ENCODE measurements at places on chromosomes 12 and 14. TPM values are rescaled to one million over a fixed set of nuclear protein-coding genes. Genes with fewer than 3 reads are reported as not detected.

DNA sequence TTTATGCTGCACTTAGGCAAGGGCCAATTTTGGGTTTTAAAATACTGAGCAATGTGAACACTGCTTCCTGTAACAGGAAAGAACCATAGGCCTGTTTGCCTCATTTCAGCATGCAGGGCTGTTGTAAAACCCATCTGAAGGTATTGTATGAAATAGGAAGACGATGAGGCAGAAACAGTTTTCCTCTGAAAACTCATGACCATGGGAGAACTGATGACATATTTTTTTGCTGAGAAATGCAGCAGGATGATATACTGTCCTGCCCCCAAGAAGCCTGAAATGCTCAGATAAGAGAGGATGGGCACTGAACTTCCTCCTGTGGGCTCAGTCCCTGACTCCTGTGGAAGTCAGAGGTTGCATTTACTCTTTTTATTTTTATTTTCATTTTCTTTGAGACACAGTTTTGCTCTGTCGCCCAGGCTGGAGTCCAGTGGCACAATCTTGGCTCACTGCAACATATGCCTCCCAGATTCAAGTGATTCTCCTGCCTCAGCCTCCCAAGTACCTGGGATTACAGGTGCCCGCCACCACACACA, 17.4 kb downstream of the PYGL start:
- no peak overlapping the region for H3K4me3 ChIP-seq
- no peak overlapping the region for H3K27ac ChIP-seq
- peaks cover 4% of the 10 kb centered on the region for H3K4me1 ChIP-seq
- peaks cover 35% of the 10 kb centered on the region for H3K36me3 ChIP-seq

Gene WSCD2
- under 0.01 TPM for total RNA-seq

GRCh38 chr12:52018433-52019112, 11.8 kb downstream of the TAMALIN start:
- H3K4me3 ChIP-seq = no peak overlapping the region
- H3K27ac ChIP-seq = no peak overlapping the region
- H3K27me3 ChIP-seq = no peaks in the 10 kb centered on the region
- peaks cover 2% of the 10 kb centered on the region for H3K36me3 ChIP-seq
- no peak for DNase-seq
- no peaks in the 10 kb centered on the region for H3K4me1 ChIP-seq

Gene ZC2HC1C
- 5.9 TPM for total RNA-seq

Gene SLC25A29
- total RNA-seq = 13.9 TPM

- H3K27me3 ChIP-seq = no peaks in the 10 kb centered on the region
- no peak overlapping the region for H3K4me3 ChIP-seq
- H3K36me3 ChIP-seq = peaks cover 4% of the 10 kb centered on the region
- H3K27ac ChIP-seq = no peak overlapping the region
Measured at GRCh38 chr12:106315523-106315922, 13.0 kb downstream of the TCP11L2 start.

Gene NDRG2
- 191 TPM for total RNA-seq

Gene ADGRD1
- 5.8 TPM for total RNA-seq
